Fibroblast of skin of scalp (primary cell): ENCODE measurements at places on chromosomes 5 and 9.

DNA sequence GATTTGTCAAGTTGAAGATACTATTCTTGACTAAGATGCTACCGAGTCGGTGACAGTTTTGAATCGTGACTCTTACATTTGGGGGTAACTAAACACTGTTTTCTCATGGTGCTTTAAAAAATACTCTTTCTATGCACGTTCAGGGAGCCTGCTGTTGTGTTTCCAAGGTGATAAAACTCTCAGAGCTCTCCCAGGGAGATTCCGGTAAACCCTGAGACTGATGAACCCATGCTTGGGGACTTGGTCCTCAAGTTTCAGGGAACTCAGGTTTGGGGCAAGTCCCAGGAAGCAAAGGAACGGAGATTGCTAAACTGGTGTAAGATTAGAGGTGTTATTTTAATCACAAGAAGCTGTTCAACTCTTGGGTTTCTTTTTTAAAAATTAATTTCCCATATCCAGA lies 1.4 kb downstream of the GDA start:
- no peak for DNase-seq

GRCh38 chr9:31612336-31613030 lies 772.0 kb upstream of the ACO1 start:
- DNase-seq, result peak; percentile 72

GRCh38 chr5:67904366-67904765 lies 311.2 kb upstream of the PIK3R1 start:
- DNase-seq, result no peak

DNA sequence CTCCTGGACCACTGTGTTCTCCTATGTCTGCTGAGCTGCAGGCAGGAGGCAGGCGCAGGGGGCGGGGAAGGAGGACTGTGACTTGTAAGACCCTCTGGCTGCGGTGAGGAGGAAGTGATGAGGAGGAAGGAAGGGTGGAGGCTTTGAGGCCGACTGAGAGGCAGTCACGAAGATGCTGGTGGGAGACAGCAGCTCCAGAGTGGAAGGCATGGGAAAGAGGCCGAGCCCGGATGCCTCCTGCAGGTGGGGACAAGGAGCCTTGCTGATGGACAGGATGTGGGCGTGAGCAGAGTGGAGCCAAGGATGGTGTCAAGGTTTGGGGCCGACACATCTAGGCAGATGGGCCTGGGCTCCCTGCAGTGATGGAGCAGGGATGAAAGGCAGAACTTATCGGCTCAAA lies 74.3 kb upstream of the ICE1 start:
- DNase-seq, result no peak

GRCh38 chr5:113278976-113279375 lies 155.8 kb downstream of the TSSK1B start:
- peak; percentile 35 for DNase-seq

GRCh38 chr5:147436596-147436995 lies 73.3 kb downstream of the DPYSL3 start:
- no peak for DNase-seq

GRCh38 chr9:132415181-132415580 lies 5.2 kb downstream of the CFAP77 start:
- DNase-seq, result no peak

GRCh38 chr9:96457266-96457665 lies 7.3 kb downstream of the HABP4 start:
- peak; percentile 7 for DNase-seq

GRCh38 chr9:114035845-114036801 lies 42.0 kb downstream of the AMBP start:
- no peak for DNase-seq

DNA sequence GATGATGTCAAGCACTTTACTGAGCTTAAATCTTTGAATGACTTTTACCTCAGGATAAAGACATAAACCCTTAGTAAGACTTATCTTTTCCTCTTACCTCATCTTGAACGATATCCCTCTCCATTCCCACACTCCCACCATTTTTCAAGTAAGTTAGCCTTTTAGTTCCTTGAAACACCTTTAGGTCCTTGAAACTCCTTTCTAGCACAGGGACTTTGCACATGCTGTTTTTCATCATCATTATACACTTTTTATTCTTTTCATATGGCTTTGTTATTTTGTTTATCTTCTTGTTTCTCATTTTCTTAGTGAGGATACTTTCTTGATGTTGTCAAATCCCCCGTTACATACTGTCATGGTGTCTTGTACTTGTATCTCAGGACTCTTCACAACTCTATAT lies 24.8 kb downstream of the YTHDC2 start:
- no peak for DNase-seq

DNA sequence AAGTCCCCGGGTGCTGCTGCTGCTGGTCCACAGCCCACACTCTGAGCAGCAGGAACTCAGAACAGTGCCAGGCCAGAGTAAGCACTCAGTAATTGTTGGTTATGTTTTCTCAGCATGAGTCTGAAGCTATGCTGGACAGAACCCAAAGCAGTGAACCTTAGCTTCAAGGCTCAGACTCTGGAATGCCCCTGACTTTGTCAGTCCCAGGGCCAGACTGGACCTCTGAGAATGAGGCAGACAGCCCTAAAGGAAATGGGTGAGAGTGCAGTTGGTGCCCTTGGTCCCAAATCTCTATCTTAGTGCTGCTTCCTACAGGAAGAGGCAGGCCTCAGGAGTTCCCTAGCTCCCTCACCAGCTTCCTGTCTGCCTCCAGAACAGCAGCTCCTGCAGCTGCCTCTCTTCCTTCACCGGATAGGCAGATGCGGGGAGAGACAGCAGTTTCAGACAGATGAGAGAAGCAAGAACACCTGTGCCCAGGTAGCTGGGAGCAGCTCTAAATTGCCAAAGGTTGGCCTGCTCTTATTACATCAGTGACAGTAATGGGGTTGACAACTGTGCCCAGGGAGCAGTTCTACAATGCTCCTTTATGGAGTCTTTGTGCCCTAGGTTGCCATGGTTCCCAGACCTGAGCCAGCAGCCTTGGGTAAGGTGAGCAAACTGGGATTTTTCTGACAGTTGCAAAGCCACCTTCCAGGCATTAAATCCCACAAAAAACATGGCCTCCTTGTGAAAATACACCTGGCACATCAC lies 82.2 kb upstream of the CXCL14 start:
- DNase-seq, result peak; percentile 24

DNA sequence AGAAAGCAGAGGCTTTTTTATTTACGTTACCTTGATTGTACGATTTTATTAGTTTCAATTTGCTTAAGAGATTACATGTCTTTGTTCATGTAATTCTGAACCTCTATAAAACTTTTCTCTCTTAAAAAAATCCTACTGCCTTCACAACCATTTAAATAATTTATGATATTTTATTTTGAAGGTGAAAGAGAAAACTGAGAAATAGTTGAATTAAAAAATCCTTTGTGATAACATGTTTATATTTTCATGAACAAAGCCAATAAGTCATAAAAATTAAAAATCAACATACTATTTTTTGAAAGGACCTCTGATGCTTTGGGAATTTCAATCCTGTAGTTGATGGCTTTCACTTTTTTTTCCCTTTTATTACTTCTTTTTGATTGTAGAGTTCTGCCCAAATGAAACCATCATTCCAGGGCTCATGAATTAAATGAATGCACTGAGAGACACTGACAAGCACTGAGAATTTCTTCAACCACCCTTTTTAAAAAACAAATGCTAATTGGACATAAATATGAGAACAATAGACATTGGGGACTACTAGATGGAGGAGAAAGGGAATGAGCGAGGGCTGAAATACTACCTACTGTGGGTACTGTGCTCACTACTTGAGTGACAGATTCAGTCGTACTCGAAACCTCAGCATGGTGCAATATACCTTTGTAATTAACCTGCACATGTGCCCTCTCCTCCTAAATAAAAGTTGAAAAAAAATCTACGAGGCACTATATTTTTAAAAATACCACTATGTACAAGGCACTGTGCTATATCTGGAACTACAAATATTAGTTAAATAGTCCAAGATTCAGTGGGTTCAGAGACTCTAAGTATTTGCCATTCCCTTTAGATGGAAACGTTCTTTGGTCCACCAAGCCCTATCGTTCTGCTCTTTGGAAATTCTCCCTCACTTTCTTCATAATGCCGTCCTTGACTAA lies 5.9 kb downstream of the CDKN2A start:
- DNase-seq, result no peak
